ENCODE measurements at places on chromosomes 4 and X. TPM values are rescaled to one million over a fixed set of nuclear protein-coding genes. Genes with fewer than 3 reads are reported as not detected.
A peak's percentile ranks its signal among the peaks of the same experiment; 100 is the strongest.

PPM1K gene
- 11.3 TPM for total RNA-seq

FAM9B gene
- not detected for total RNA-seq

TCEAL9 gene
- total RNA-seq, result 102 TPM

NR3C2 gene
- 0.24 TPM for total RNA-seq

TRIM75 gene
- total RNA-seq, result not detected

NUDT10 gene
- 0.75 TPM for total RNA-seq

TMSB15A gene
- 0.20 TPM for total RNA-seq

ADH6 gene
- not detected for total RNA-seq

TXK gene
- total RNA-seq, result not detected

HEPH gene
- total RNA-seq, result 0.11 TPM

USP51 gene
- total RNA-seq, result 0.85 TPM

DNA sequence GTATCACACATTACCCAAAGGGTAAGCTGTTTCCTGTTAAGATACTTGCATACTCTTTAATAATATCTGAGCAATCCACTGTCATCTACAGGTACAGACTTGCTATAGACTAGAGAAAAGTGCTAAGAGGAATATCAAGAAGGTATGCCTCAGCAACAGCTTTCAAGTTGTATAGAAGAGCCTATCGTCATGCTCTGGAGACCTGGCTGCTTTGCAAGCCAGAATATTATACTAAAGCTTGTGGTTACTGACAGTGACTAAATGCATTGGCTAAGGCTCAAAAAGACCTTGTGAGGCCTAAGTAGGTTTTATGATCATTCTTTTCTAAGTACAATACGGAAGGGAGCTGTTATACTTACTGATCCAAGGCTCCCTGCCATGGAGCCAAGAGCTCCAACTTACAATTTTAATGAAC is 11.3 kb downstream of the LAMP2 start:
- DNase-seq, result peak; percentile 91

DNA sequence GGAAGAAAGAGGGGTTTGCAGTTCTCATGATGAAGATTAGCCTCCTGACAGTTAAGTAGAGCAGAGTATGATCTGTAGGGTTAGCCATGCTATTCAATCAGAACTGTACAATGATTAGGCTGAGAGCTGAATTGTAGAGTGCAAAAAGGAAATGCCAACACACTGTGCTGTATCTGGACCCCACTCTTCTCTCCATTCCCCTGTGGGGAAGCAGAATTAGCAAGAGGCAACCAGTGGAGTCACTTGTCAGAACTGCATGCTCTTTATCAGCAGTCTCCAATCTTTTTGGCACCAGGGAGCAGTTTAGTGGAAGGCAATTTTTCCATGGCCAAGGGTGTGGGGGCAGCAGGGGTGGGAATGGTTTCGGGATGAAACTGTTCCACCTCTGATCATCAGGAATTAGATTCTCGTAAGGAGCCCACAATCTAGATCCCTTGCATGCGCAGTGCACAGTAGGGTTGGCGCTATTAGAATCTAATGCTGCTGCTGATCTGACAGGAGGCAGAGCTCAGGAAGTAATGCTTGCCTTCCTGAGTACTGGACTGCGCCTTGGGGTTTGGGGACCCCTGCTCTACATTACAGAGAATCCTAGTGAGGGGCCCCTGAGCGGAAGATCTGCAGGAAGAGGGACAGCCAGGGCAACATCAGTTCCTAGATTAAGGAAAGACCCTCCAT is 19.4 kb downstream of the TBC1D9 start:
- no peak for DNase-seq

- DNase-seq, result no peak
Observed at GRCh38 chr4:91965166-91965565, 338.6 kb upstream of the GRID2 start.

DNA sequence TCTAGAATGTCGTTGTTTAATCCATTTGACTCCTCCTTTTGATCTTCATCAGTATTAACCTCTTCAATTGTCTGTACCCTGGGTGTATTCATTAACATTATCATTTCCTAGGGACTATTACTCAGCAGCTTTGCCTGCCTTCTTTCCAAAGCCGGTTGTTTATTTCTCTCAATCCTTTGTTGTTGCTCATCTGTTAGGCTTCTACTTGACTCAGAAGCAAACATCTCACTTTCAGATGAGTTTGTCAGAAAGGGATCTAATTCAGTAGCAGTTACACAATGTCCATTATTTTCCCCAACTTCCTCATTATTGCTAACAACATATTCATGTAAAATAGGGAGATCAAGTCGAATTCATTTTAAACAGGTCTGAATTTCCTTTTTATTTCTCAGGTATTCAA is 22.1 kb upstream of the HSD17B10 start:
- no peak for DNase-seq

GRCh38 chr4:43853565-43854264 is 594.9 kb downstream of the KCTD8 start:
- no peak for DNase-seq

- DNase-seq, result no peak
Observed at GRCh38 chr4:142402156-142402555, 443.9 kb downstream of the INPP4B start.

- DNase-seq, result no peak
Observed at GRCh38 chr4:48504352-48504751, 14.3 kb downstream of the ZAR1 start.

- no peak for DNase-seq
Observed at GRCh38 chr4:186723292-186724057, at the start of gene FAT1. Gene FAT1 (minus strand): TSS chr4:186723856. CDS start chr4:186709827, 14,029 bp downstream.

GRCh38 chr4:183812567-183812966 is 92.5 kb upstream of the STOX2 start:
- no peak for DNase-seq
